ENCODE measurements at places on chromosomes 11 and 22.
A peak's percentile ranks its signal among the peaks of the same experiment; 100 is the strongest.

- no peak for DNase-seq
Measured at GRCh38 chr11:72294616-72295395, 50.8 kb upstream of the PHOX2A start.

- no peak for DNase-seq
Measured at GRCh38 chr11:1889941-1890855, 1.5 kb downstream of the PRR33 start.

DNA sequence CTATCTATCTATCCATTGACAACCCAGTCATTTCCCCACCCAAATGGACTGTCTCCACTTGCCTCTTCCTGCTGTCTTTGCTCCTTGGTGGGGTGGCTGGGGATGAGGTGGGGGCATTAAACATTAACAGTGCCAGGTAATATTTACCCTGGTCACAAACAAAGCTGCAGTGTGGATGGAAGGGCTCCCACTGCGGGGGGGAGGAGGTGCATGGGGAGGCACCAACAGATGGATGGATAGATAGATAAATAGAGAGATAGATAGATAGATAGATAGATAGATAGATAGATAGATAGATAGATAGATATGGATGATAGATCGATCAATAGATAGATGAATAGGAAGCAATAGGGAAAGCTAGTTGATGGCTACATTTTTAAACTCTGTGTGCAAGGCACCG is 2.3 kb upstream of the FXYD2 start:
- DNase-seq = no peak

- DNase-seq = no peak
Measured at GRCh38 chr11:35911616-35912165, 32.2 kb upstream of the LDLRAD3 start.

GRCh38 chr22:40410272-40410671 is 39.9 kb downstream of the SGSM3 start:
- no peak for DNase-seq

DNA sequence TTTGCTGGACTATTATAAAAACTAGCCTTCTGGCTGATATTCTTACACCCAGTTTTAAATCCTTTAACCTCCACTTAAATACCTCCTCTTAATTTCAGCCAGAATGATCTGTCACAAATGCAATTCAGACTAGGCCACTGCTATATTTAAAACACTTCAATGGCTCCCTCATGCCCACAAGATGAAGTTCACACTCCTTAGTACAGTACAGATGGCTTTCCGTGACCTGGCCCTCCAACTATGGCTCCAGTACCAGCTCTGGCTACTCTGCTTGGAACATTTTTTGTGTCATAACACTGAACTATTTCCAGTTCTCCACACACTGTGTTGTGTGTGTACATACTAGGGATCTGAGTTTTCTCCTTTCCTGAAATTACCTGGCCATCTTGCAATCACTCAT is 353.4 kb downstream of the SOX6 start:
- no peak for DNase-seq

- DNase-seq = no peak
Measured at GRCh38 chr11:100192181-100192580, 494.9 kb upstream of the ARHGAP42 start.

DNA sequence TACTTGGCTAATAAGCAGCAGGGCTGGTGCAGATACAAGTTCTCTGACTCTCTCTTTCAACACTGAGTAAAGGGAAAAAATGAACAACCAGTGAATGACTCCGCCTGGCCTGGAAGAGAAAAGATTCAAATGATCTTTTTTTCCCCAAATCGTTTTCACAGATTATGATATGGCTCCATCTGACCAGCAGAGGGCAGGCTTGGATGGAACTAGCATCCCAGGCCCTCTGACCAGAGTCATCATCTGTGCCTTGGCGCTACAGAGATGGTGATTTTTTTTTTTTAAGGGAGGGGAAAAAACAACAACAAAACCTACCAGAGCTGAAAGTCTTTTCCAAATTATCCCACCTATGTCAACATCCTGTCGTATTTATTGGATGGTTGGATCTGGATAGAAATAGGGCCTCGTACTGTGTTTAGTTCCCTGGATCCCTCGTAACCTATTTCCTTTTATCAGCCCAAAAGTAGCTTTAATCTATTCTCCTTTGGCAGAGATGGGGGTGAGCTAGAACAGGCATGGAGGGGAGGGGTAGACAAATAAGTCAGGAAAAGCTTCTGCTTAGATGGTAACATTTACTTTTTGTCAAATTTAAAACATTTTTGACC is 69.7 kb downstream of the PRSS23 start:
- DNase-seq = peak; percentile 85

GRCh38 chr22:30876915-30877553 is 91.5 kb downstream of the MORC2 start:
- peak; percentile 63 for DNase-seq

DNA sequence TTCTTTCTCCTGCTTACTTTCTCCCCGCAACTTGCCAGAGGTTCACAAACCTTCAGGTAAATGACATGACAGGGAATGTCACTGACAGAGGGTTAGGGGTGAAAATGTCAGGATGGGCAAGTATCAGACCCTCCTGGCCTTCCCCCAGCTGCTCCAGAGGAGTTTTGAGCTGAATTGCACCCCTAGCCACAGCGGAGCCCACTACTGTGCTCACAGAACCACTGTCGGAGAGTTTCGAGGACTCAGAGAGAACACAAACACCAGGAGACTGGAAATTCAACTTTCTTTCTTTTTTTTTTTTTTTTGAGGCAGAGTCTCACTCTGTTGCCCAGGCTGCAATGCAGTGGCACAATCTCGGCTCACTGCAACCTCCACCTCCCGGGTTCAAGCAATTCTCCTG is 21.5 kb upstream of the P2RY2 start:
- no peak for DNase-seq
